ENCODE measurements at places on chromosomes 5 and 9.

DNA sequence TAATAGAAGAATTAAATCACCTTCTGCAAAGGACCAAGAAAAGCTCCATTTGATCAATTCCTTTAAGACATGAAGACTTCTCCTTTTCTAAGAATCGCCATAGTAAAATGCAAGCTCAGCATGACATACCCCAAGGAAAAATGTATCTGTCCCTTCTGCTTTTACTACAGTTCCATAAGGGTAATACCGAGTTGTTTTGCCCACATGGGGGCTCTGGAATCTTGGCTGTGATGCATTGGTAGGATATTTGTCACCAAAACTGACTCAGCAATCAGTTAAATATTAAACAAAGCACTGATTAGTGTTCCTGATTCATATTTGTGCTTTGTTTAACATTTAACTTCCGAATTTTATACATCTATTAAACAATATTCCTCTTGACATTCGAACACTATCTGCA, 24.3 kb upstream of the KCNIP1 start:
- DNase-seq: no peak

- no peak for DNase-seq
These were observed 76.4 kb downstream of the ACER2 start for GRCh38 chr9:19485193-19485592.

- DNase-seq: no peak
These were observed 131.7 kb downstream of the DAB2IP start for GRCh38 chr9:121783111-121783510.

GRCh38 chr5:178525906-178526732, 64.1 kb downstream of the COL23A1 start:
- DNase-seq: no peak

DNA sequence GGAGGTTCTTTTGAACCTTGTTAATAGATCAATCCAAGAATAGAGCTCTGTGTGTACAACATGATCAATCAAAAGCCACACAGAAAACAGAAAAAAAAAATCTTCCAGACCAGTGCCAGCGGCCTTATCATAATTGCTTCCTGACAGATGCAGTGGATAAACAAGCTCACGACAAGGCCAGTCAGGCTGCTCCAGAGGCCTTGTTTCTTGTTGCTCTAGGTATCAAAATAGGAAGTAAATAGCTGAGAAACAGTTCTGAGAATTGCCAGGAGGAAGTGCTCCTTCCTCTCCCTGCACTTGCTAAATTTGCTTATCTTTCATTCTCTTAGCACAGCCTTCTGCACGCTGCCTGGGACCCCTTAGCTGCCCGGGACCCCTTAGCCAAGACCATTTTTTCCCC, 199.0 kb upstream of the TARS1 start:
- no peak for DNase-seq

DNA sequence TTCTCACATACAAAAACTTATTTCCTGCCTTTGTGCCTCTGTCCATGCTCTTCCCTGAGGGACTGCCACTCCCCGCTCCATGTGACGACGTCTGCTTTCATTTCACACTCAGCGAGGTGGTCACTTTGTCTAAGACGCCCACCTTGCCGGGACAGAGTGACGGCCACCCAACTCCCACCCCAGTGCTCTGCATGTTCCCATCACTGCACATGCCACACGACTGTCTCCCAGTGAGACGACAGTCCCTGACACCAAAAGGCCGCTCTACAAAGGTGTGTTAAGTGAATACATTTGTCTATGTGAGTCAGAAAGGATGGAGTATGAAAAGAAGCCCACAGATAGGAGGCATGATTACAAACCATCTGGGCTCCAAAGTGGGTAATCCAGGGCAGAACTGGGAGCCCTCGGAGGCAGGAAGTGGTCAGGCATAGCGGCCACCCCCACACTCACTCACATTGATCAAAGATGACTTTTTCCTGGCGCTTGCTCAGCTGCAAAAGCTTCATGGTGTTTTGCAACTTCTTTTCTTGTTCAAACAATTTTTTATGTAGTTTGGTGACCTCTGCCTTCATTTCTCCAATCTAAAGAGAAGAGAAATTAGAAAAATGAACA, 185.8 kb downstream of the CDK5RAP2 start:
- peak; percentile 6 for DNase-seq

GRCh38 chr5:40628407-40628806, 51.3 kb upstream of the PTGER4 start:
- no peak for DNase-seq

Data from CD4-positive, alpha-beta T cell treated with Interleukin-15 for 4 hours (primary cell).